ENCODE measurements at places on chromosomes 12 and 14.

GRCh38 chr14:51639668-51640316 lies 11.9 kb upstream of the FRMD6 start:
- no peak for DNase-seq

GRCh38 chr12:6626654-6627283 lies 9.0 kb downstream of the LPAR5 start:
- no peak for DNase-seq

GRCh38 chr12:69484428-69484827 lies 14.2 kb downstream of the FRS2 start:
- DNase-seq, result no peak

- no peak for DNase-seq
Measured at GRCh38 chr12:47155457-47156166, 75.9 kb upstream of the AMIGO2 start.

GRCh38 chr12:51218607-51219161 lies 822 bp upstream of the POU6F1 start:
- no peak for DNase-seq

DNA sequence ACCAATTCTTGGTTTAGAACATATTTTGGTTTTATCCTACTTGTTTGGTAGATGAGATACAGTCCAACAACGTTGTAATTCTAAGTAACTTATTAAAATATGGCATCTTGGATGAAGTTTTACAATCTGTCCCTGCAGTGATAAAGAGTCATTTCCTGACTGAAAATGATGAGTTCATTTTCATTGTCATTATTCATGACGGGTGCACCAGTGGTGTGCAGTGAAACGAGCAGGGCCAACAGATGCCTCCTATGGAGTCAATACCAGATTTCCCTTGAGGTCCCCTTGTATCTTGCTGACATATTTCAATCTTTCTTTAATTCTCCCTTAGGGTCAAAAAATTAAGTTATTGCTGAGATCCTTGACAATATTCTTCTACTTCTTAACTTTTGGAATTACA lies 438.5 kb downstream of the LRIG3 start:
- DNase-seq, result no peak

DNA sequence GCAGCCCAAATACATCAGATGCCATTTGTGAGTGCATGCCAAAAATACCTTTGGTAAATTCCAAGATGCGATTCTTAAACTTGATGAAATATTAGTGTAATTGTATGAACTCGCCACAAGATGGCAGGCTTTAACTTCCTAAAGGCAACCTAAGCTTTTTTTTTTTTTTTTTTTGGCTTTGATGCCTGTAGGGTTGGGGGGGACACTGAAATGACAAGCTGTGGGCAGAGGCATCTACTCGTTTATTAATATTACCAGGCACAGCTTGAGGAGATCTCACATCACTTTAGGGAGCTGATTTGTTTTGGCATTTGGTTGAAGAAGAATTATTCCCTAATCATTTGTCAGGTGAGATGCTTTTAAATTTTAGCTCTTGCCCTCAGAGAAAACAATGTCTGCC lies 126.7 kb upstream of the CCDC196 start:
- DNase-seq, result no peak

DNA sequence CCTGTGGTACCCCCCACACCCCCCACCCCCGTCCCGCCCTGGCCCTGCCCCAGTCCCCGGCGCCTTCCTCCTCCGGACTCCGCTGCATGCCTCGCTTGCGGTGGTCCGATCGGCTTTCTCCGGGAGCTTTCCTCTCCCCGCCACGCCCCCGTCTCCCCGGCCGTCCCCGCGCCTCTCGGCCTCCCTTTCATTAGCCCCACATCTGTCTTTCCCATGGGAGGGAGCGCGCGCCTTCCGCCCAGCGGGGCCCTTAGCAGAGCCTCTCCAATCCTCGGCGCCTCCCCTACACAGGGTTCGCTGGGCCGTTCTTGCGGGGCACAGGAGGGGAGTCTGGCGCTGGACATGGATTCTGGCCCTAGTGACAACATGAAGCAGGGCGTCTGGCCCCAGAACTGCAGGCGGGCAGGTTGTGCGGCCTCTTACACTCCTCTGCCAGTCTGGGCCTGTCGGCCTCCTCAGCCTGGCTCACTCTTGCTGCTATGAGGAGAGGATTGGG lies 1.5 kb upstream of the EFS start:
- DNase-seq, result no peak

GRCh38 chr12:96201272-96202227 lies 7.4 kb downstream of the ELK3 start:
- DNase-seq, result no peak

GRCh38 chr14:62956413-62956812 lies 88.8 kb downstream of the KCNH5 start:
- no peak for DNase-seq

GRCh38 chr12:2179953-2180736 lies 127.4 kb downstream of the CACNA1C start:
- no peak for DNase-seq

- no peak for DNase-seq
Measured at GRCh38 chr12:58741226-58741625, 179.1 kb downstream of the LRIG3 start.

- no peak for DNase-seq
Measured at GRCh38 chr12:9607716-9608115, at the start of gene KLRB1. Gene KLRB1, minus strand, starts transcription at chr12:9607916. Its CDS starts 77 bp downstream, at chr12:9607839.

DNA sequence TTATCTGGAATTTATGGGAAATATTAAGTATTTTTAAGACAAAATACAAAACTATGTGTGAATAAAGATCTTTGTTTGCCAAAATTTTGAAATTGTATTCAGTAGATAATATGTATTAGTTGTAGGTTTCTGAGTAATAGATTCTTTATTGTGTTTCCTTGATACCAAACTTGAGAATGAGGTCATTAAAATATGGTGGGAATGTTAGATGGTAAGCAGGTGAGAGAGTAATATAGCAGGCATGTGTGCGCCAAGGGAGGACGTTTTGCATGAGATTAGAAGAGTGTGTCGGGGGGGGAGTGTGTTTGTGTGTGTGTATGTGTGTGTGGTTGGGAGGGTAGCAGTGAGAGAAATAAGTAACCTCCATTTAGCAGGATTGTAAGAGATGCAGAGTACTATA lies 376.5 kb downstream of the NPAS3 start:
- DNase-seq, result no peak

GRCh38 chr12:111405859-111406473 lies at the start of gene SH2B3:
Gene SH2B3, plus strand, starts transcription at chr12:111405923. Its CDS starts 12,223 bp downstream, at chr12:111418146.
- no peak for DNase-seq

GRCh38 chr14:50225974-50226297 lies 5.4 kb downstream of the SOS2 start:
- no peak for DNase-seq

GRCh38 chr12:117059156-117059555 lies 40.1 kb downstream of the TESC start:
- no peak for DNase-seq
